WTC11 (cell line): ENCODE measurements at places on chromosomes 5 and 9. TPM values are rescaled to one million over a fixed set of nuclear protein-coding genes. Genes with fewer than 3 reads are reported as not detected.

DNA sequence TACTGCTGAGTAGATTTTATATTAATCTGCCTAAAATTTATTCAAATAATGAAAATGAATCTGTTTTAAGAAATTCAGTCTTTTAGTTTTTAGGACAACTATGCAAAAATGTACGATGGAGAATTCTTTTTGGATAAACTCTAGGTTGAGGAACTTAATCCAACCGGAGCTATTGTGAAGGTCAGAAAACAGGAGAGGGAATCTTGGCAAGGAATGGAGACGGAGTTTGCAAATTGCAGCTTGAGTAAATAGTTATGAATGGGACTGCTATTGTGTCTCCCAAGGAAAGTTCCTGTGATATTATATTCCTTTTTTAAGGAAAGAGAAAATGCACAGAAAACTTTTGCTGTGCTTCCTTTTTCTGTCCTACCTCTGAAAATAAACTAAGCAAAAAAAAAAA, 67.9 kb downstream of the IQGAP2 start:
- H3K27me3 ChIP-seq = no peaks in the 10 kb centered on the region
- DNase-seq = no peak

- peaks cover 12% of the 10 kb centered on the region for H3K4me1 ChIP-seq
- no peaks in the 10 kb centered on the region; the same call in 1 of the 2 replicates for H3K27me3 ChIP-seq
- no peak for DNase-seq
- peaks cover 12% of the 10 kb centered on the region for H3K36me3 ChIP-seq
Measured at GRCh38 chr5:32869216-32869615, 158.1 kb downstream of the NPR3 start.

- H3K4me3 ChIP-seq = no peak overlapping the region
- H3K4me1 ChIP-seq = no peaks in the 10 kb centered on the region
- no peaks in the 10 kb centered on the region for H3K27me3 ChIP-seq
- no peak for DNase-seq
- H3K27ac ChIP-seq = no peak overlapping the region
Measured at GRCh38 chr9:76734716-76735115, 29.5 kb upstream of the PCA3 start.

- peaks cover 34% of the 10 kb centered on the region for H3K4me1 ChIP-seq
- DNase-seq = no peak
- peaks cover 12% of the 10 kb centered on the region for H3K36me3 ChIP-seq
Measured at GRCh38 chr9:87556821-87557220, 59.2 kb downstream of the DAPK1 start.

DNA sequence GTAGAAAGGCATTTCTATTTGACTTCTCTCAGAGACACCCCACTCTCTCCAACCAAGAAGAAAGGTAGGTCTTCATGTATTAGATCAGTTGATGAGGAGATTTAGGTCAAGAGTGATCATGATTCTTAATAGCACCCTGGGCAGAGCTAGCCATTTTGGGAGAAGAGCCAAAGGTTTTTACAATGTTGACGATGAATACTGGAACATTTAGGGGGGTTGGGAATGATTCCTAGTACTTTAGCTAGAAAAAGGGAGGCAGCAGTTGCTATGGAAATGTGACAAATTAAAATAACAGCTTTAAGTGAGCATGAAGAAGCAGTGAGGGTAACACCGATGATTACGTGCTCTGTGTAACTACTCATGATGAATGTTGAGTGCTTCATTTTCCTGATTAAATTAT, 9.5 kb upstream of the RPS23 start:
- H3K4me1 ChIP-seq = peaks cover 25% of the 10 kb centered on the region
- DNase-seq = no peak
- peaks cover 12% of the 10 kb centered on the region for H3K27me3 ChIP-seq
- no peak overlapping the region for H3K4me3 ChIP-seq
- H3K36me3 ChIP-seq = no peaks in the 10 kb centered on the region
- no peak overlapping the region for H3K27ac ChIP-seq

GRCh38 chr5:14876095-14876494, 4.5 kb upstream of the ANKH start:
- no peak overlapping the region for H3K4me3 ChIP-seq
- no peaks in the 10 kb centered on the region for H3K4me1 ChIP-seq
- DNase-seq = no peak
- peaks cover 4% of the 10 kb centered on the region; the same call in 1 of the 2 replicates for H3K36me3 ChIP-seq

GRCh38 chr9:36798350-36799065, 225.8 kb downstream of the MELK start:
- H3K36me3 ChIP-seq = peaks cover 4% of the 10 kb centered on the region; the same call in 1 of the 2 replicates
- H3K27me3 ChIP-seq = no peaks in the 10 kb centered on the region; the same call in none of the 2 replicates
- peaks cover 18% of the 10 kb centered on the region for H3K4me1 ChIP-seq
- no peak overlapping the region for H3K27ac ChIP-seq
- DNase-seq = no peak

- no peak for DNase-seq
- peaks cover 3% of the 10 kb centered on the region; the same call in 1 of the 2 replicates for H3K36me3 ChIP-seq
- peaks cover 46% of the 10 kb centered on the region for H3K4me1 ChIP-seq
- H3K27me3 ChIP-seq = no peaks in the 10 kb centered on the region
Measured at GRCh38 chr5:17212996-17213395, 4.4 kb upstream of the BASP1 start.

GRCh38 chr5:181042722-181043121, 2.7 kb downstream of the BTNL9 start:
- H3K4me1 ChIP-seq = peaks cover 10% of the 10 kb centered on the region; the same call in 1 of the 2 replicates
- no peak for DNase-seq
- no peaks in the 10 kb centered on the region for H3K36me3 ChIP-seq
- peaks cover 23% of the 10 kb centered on the region for H3K27me3 ChIP-seq

DNA sequence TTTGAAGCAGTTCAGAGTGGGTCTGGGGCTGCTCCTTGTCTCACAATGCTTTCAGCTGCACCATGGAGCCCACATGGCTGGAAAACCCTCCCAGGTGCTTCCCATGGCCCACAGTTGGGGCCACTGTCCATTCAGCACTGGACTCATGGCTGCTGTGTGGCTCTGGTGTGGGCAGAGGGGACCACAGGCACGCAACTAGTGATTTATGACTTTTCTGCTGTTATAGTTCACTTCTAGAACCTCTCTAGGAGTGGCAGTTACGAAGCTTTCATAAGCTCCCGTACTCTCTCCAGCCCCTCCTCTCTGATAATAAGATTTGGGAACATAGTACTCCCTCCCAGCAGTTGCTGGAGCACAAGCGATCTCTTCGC, 29.0 kb downstream of the GLRA1 start:
- no peak overlapping the region for H3K27ac ChIP-seq
- no peak overlapping the region for H3K4me3 ChIP-seq
- H3K27me3 ChIP-seq = peaks cover 69% of the 10 kb centered on the region
- peaks cover 10% of the 10 kb centered on the region for H3K4me1 ChIP-seq
- no peak for DNase-seq
- H3K36me3 ChIP-seq = no peaks in the 10 kb centered on the region

DNA sequence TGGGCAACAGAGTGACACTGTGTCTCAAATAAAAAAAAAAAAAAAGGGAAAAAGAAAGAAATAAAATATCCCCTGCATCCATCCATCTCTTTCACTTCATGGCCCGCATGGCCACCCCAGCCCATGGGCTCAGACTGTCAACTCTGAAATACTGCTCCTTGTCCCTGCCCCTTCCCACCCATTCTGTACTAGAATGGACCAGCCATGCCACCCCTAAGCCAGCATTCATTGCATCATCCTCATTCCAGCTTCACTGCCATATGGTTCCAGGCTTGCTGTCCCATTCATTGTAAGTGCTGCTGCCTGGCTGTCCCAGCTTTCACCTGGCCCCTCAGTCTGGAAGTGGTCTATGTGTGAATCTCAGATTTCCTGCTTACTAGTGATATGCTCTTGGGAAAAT, 46.2 kb downstream of the SPRY4 start:
- peaks cover 49% of the 10 kb centered on the region for H3K4me1 ChIP-seq
- no peak overlapping the region for H3K4me3 ChIP-seq
- DNase-seq = no peak
- no peak overlapping the region for H3K27ac ChIP-seq

DNA sequence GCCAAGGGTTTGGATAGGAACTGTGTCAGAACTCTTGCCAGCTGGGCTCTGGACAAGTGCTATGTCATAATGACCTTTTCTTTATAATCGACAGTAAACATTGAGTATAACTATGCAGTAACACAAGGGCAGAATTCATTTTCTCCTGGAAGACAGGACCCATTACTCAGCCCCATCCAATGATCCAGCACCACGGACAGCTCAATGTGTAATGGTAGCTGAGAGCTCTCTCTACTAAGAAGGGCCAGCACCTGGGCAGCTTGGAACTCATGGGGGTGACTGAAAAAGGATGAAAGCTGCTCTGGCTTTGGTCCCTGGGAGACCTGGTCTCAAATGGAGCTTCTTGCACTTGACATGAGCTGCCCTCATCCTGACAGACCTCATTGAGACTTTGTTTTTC, 347.8 kb downstream of the TRIM32 start:
- H3K36me3 ChIP-seq = no peaks in the 10 kb centered on the region
- no peaks in the 10 kb centered on the region for H3K4me1 ChIP-seq
- peak; percentile 69 for DNase-seq
- H3K4me3 ChIP-seq = no peak overlapping the region

DNA sequence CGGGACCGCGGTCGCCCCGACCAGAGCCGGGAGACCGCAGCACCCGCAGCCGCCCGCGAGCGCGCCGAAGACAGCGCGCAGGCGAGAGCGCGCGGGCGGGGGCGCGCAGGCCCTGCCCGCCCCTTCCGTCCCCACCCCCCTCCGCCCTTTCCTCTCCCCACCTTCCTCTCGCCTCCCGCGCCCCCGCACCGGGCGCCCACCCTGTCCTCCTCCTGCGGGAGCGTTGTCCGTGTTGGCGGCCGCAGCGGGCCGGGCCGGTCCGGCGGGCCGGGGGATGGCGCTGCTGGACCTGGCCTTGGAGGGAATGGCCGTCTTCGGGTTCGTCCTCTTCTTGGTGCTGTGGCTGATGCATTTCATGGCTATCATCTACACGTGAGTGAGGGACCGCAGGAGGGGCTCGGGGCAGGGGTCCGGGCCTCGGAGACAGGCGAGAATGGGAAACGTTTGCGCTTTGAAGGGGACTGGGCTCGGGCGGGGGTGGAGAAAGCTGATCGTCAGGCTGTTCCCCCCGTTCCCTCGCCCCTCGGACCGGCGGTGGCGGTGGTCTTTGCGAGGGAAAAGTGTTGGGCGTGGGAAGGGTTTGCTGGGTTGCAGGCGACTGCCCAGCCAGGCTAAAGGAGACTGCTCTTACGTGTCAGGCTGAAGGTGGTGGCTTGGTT, 457 bp downstream of the UGCG start:
- peak; percentile 40 for DNase-seq
- no peaks in the 10 kb centered on the region for H3K27me3 ChIP-seq
- H3K36me3 ChIP-seq = no peaks in the 10 kb centered on the region
- H3K4me3 ChIP-seq = no peak overlapping the region
- H3K4me1 ChIP-seq = peaks cover 11% of the 10 kb centered on the region

DNA sequence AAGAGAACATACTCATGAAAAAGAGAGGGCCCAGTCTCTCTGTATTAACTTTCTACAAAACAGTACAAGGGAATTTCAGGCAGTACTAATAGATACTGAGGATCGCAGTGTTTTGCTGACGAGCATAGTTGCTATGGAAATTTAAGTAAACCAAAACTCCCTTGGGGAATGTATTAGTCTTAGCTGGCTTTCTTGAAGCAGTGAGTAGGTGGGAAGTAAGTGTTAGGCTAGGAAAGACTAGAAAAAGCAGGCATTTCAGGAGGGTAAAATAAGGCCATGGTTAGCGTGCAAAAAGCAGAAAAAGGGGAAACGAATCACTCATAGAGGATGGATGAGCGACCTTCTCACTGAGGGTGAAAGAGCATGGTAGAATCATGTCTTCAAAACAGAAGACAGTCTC, 84.3 kb upstream of the ACTBL2 start:
- no peaks in the 10 kb centered on the region; the same call in 1 of the 2 replicates for H3K27me3 ChIP-seq
- no peak for DNase-seq
- H3K27ac ChIP-seq = peak overlapping the region; percentile 60
- H3K4me3 ChIP-seq = no peak overlapping the region
- peaks cover 5% of the 10 kb centered on the region; the same call in 1 of the 2 replicates for H3K4me1 ChIP-seq

- H3K4me3 ChIP-seq = no peak overlapping the region
- DNase-seq = no peak
- peaks cover 7% of the 10 kb centered on the region; the same call in 1 of the 2 replicates for H3K36me3 ChIP-seq
- H3K27me3 ChIP-seq = no peaks in the 10 kb centered on the region
- H3K4me1 ChIP-seq = peaks cover 8% of the 10 kb centered on the region
Measured at GRCh38 chr5:23223846-23224245, 283.6 kb upstream of the PRDM9 start.

DNA sequence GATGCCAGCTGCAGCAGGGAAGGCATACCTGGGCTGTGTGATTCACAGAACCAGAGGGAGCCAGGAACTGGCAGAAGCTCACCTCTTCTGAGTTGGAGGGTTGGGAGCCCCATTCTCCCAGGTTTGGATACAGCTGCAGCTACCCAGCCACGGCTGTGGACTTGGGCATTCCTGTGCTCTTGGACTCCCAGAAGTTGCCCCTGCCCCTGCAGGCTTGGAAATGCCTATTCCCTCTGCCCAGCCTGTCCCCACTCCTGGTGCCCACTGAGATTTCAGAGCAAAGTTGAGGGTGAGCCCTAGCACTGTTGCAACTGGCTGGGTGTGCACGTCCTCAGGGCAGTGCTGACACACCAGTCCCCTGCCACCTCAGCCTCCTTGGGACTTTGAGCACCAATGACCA, 489.7 kb downstream of the SLCO4C1 start:
- DNase-seq = no peak
- H3K36me3 ChIP-seq = no peaks in the 10 kb centered on the region
- H3K4me3 ChIP-seq = no peak overlapping the region
- no peaks in the 10 kb centered on the region for H3K4me1 ChIP-seq
- H3K27me3 ChIP-seq = no peaks in the 10 kb centered on the region
- no peak overlapping the region for H3K27ac ChIP-seq

- H3K27me3 ChIP-seq = peaks cover 19% of the 10 kb centered on the region
- H3K4me1 ChIP-seq = peaks cover 26% of the 10 kb centered on the region
- peaks cover 17% of the 10 kb centered on the region for H3K36me3 ChIP-seq
- H3K27ac ChIP-seq = no peak overlapping the region
Measured at GRCh38 chr9:108094676-108094993, 605.1 kb upstream of the KLF4 start.

Gene LECT2
- total RNA-seq = not detected in 3 replicates

Gene UGT3A1
- 2.0 to 2.7 TPM (median 2.1 TPM) in 3 replicates for total RNA-seq

Gene C5orf46
- not detected in 3 replicates for total RNA-seq

Gene IL4
- not detected in 3 replicates for total RNA-seq

Gene CCDC152
- 15.1 to 19.0 TPM (median 18.8 TPM) in 3 replicates for total RNA-seq

Gene LRRC26
- 1.1 to 2.2 TPM (median 2.1 TPM) in 3 replicates for total RNA-seq

Gene LAMC3
- total RNA-seq = 35.9 to 50.9 TPM (median 36.0 TPM) in 3 replicates

Gene PCDHB11
- 0.61 to 1.2 TPM (median 0.92 TPM) in 3 replicates for total RNA-seq

Gene ADAMTS6
- total RNA-seq = 2.6 to 3.5 TPM (median 2.8 TPM) in 3 replicates

Gene GPR21
- 0.63 to 0.66 TPM in 2 of 3 replicates, not detected in the other for total RNA-seq
